H9 (cell line): ENCODE measurements at places on chromosomes 6 and 20.
A peak's percentile ranks its signal among the peaks of the same experiment; 100 is the strongest.

- H3K36me3 ChIP-seq: no peaks in the 10 kb centered on the region
- peaks cover 27% of the 10 kb centered on the region for H3K27me3 ChIP-seq
Observed at GRCh38 chr20:43188234-43188653, 1.5 kb downstream of the PTPRT start.

DNA sequence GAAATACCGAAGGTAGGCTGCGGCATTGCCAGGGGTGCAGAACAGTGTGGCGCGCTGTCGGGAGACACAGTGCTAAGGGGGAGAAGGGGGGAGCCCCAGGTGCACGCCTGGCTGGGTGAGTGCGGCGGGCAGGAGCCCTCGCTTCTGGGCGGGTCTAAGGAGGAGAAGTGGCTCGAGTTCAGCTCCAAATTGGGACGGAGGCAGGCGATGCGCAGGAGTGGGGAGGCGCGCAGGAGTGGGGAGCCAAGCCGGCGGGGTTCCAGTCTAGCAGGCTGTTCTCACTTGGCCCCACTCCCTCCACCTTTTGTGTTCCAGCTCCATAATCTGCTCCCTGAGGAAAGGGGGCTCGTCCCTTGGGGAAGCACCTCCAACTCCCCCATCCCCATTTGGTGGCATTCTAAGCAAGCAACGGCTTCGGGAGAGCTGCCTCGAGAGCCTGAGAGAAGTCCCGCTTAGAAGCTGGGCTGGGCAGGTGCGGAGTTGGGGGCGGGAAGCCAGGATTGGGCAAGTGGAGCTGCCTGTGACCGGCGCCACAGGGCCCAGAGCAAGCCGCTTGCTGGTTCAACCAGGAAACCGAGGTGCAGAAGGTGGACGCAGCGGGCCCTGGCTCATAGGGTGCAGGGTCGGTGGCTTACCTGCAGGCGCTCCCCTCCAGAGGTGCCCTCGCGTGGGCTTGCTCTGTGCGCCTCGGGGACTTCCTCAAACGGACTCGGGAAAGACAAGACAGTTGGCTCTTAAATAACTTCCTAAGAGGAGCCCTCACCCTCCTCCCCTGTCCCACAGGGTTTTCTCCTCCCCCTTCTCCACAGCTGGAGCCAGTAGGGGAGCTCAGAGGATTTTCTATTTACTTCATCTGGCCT lies at the start of gene F13A1:
F13A1 (minus strand) TSS at position 711 of the 860 bp plus-strand sequence. CDS start 1,998 bp downstream, outside the sequence.
- H3K27ac ChIP-seq: no peak within 1 kb of the TSS
- H3K36me3 ChIP-seq: no peaks in the 10 kb centered on the region

- H3K27me3 ChIP-seq: no peaks in the 10 kb centered on the region; the same call in 1 of the 2 replicates
- H3K27ac ChIP-seq: no peak overlapping the region
- DNase-seq: peak; percentile 62
- peaks cover 5% of the 10 kb centered on the region for H3K4me1 ChIP-seq
Observed at GRCh38 chr6:36130667-36131510, 576 bp downstream of the MAPK13 start.

- no peak overlapping the region for H3K4me3 ChIP-seq
- no peak overlapping the region for H3K27ac ChIP-seq
- no peak for DNase-seq
- no peaks in the 10 kb centered on the region for H3K36me3 ChIP-seq
- H3K27me3 ChIP-seq: no peaks in the 10 kb centered on the region
Observed at GRCh38 chr6:48092550-48093217, 18.3 kb downstream of the PTCHD4 start.
